NCI-H69 (cell line): ENCODE measurements at places on chromosomes 16 and 17.
A peak's percentile ranks its signal among the peaks of the same experiment; 100 is the strongest.

GRCh38 chr17:68595496-68595895 lies 5.7 kb downstream of the FAM20A start:
- no peak for DNase-seq

DNA sequence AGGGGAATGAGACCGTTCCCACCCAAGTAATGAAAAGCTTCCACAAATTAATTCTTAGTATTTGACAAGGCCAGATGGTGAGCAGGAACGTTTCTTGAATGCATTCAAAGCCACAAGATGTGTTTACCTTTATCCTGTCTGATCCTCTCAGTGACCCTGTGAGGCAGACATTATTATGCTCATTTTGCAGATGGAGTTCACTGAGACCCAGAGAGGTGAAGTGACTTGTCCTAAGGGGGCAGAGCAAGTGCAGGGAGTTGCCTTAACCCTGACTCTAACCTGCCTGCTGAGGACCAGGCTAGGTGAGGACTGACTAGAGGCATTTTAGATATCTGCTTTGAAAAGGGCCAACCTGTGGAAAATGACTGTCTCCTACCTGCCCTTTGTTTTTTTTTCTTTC lies 156.7 kb downstream of the HAPSTR1 start:
- DNase-seq: peak; percentile 65

GRCh38 chr17:37406635-37407461 lies at the start of the genes ACACA and TADA2A:
TSS of gene ACACA (minus strand) at chr17:37406836. CDS start at chr17:37406299, 537 bp downstream.
TSS of gene TADA2A (plus strand) at chr17:37406886. CDS start at chr17:37411366, 4,480 bp downstream.
- peak; percentile 94 for DNase-seq

DNA sequence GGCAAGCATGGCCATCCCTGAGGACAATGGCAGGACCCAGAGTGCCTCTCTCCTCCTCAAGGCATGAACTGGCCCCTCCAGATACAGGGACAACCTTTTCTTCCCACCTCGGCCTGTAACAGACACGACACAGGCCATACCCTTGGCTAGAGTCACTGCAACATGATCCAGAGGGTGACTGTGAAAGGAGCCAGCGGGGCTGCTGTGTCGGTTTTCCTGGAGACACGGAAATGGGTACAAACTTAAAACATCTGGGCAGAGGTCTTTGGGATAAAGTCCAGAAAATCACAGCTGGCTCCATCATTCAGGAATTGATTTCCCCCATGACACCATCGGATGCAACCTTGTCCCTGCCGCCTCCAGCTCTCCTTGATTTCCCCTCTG lies 5.3 kb downstream of the CEP295NL start:
- no peak for DNase-seq

- DNase-seq: peak; percentile 50
These were observed 424 bp downstream of the YBX2 start for GRCh38 chr17:7293816-7294613.

DNA sequence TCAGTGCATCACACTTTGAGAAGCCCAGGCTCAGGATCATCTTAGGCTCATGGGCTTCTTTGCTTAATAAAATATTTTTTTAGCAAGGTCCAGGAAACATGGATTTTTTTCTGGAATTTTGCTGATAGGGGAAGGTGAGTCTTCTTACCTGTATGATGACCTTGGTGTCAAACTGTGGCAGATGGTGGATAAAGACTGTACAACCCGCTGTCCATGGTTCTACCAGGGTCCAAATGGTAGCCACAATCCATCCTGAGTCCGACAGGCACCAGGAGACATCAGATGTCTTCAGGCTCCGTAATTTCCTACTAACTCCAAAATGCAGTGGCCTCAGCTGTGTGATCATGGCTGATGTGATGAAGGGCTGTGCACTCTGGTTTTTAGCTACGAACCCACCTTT lies 27.8 kb downstream of the ACSM1 start:
- no peak for DNase-seq

DNA sequence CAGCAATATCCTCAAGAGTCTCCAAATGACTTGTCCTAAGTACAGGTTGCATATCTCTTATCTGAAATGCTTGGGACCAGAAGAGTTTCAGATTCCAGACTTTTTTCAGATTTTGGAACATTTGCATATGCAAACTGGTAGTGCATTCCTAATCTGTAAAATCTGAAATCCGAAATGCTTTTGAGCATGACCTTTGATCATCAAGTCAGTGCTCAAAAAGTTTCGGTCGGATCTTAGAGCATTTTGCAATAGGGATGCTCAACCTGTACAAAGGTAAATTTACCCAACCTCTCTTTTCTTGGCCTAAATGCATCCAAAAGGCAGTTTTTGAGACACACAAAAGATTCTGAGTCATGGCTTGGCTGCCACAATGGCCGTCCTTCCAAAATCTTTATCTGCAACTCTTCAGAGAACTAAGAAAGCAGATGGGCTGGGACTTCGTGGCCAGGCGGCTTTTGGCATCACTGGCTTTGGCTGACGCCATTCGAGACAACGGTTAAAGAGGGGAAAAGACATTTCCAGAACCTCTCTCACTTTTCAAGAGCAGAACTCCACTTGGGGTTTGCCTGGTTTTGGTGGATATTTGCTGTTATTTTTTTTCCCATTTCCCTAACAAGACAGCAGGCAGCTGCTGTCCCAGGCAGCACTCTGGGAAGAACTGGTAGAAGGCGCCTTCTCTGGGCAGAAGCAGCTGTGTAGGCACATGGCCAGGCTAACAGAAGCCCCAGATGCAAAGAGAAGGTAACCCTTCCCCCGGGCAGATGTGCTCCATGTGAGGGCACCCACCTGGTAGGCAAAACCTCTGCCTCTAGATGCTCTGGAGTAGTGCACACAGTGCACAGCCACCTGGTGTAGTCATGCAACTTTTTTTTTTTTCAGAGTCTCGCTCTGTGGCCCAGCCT lies 8.9 kb downstream of the CPPED1 start:
- DNase-seq: no peak

DNA sequence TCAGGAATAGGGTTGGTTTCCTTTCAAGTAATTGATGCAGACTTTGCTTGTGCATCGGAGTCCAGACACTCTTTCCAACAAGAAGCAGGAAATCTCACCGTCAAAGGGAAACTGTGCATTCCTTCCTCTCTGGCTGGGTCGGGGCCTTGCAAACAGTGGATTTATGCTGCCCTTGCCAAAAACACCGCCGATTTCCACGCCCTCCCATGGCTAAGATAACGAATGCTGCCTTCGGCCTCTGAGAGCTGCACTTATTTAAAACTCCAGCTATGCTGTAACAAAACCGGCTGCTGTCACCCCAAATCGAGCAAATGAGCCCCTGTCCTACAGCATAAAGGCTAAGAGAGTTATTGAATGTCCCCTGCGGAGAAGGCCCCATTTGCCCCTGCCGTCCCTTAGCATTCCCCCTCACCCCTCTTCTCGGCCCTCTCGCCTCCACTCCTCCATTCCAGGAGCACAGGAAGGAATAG lies 275.5 kb upstream of the IRX5 start:
- DNase-seq: no peak

DNA sequence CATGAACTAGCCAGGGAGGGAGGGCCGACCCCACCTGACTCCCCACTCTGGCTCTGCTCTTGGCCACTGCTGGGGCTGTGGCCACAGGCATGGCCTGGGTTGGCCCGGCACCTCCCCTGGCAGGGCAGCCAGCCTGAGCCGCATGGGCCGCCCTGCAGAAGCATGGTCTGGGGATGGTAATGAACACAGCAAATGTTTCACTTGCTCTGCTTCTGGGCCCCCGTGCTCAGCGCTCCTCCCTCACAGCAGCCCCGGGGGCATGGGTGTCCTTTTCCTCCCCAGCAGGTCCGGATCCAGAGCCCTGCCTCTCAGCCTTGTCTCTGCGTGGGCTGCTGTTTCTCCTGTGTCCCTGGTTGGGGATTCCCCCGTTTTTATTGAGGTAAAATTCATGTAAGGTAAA lies 30.9 kb upstream of the KCNJ12 start:
- no peak for DNase-seq

DNA sequence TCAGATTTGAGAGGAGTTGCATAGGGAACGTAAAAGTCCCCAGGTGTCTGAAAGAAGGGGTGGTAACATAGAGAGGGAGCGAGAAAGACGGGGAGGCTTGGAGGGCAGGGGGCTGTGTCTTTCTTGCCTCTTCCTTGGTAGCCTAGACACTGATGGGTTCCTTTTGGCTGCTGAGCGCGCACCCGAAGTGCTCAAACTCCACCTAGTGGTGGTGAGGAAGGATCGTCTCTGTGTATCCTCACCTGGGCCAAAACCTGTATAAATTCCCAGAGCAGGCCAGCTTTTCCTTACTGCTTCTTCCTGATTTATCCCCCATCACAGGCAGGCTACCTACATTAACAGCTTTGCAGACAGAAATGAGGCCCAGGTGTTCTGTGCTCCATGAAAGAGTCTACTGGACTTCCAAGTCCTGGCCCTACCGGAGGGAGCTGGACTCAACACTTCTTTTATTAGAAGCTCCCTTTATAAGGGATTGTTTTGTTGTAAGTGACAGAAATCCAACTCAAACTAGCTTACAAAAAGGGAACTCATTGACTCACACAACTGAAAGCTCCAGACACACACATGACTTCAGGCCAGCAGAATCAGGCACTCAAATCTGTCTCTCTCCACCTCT lies 5.5 kb upstream of the SLC25A35 start:
- peak; percentile 78 for DNase-seq

DNA sequence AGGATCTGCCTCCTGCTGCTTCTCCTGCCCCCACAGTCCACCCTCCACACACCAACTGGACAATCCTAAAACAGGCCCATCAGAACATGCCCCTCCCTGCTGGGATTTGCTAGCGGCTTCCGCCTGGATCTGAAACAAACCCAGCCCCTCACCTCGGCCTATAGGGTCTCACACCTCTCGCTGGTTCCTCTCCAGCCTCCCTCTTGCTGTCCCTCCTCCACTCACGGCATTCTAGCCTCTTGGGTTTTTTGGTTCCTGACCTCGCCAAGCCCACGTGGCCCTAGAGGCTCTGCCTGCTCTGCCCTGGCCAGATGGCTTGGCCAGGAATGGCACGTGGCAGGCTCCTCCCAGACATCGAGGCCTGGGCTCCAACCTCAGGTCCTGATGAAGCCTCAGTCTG lies 15.7 kb upstream of the MTSS2 start:
- no peak for DNase-seq
